ENCODE measurements at places on chromosomes 3 and 15. TPM values are rescaled to one million over a fixed set of nuclear protein-coding genes. Genes with fewer than 3 reads are reported as not detected.

DNA sequence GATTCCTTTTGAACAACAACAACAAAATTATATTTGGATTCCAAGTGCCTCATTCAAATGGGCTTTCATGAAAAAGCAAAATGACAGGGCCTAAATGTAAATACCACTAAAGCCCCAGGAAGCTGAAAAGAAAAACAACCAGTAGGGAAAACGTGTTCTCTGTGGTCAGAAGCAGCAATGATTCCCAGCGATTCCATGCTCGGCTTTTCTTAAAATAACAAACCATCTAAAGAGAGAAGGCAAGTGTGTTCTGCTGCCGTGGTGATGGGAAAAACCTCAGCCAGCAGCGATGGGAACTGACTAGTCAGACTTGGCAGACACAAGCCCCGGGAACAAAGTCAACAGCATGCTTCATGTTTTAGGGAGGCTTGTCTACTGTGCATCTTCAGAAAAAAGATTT, 153.6 kb downstream of the TNIK start:
- no peak for DNase-seq

GRCh38 chr3:137294839-137295238, 337.1 kb downstream of the IL20RB start:
- DNase-seq, result no peak

DNA sequence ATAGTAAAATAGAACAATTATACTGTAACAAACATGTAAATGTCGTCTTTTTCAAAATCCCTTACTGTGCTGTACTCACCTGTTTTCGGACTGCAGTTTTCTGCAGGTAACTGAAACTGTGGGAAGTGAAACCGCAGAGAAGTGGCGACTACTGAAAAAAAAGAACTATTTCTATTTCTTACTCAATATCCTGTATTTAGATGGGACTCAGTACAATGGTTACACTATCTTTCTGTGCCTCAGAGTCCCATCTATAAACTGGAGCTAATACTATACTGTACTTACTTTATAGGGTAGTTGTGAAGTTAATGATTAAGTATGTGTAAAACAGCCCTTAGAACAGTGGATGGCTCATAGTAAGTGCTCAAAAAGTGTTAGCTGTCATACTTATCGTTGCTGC, 14.3 kb upstream of the P2RY12 start:
- DNase-seq, result no peak

PHLDB2 gene
- polyA plus RNA-seq, result 28.0 TPM

EIF4E3 gene
- 10.5 TPM for polyA plus RNA-seq
